ENCODE measurements at places on chromosomes 12 and 14. TPM values are rescaled to one million over a fixed set of nuclear protein-coding genes. Genes with fewer than 3 reads are reported as not detected.

The HOXC5 gene
- not detected for total RNA-seq

The OTOGL gene
- not detected for total RNA-seq

The AMDHD1 gene
- total RNA-seq = 2.0 TPM

The FAM186B gene
- 0.11 TPM for total RNA-seq

The JAG2 gene
- 0.37 TPM for total RNA-seq

The C12orf56 gene
- not detected for total RNA-seq

The ACRBP gene
- 1.8 TPM for total RNA-seq

The FGF6 gene
- total RNA-seq = not detected

The ADCY6 gene
- 0.37 TPM for total RNA-seq

The CCDC196 gene
- total RNA-seq = not detected

The PPP2R5E gene
- total RNA-seq = 56.5 TPM

The CLEC4D gene
- total RNA-seq = not detected

The REM2 gene
- 0.33 TPM for total RNA-seq

The WNT5B gene
- not detected for total RNA-seq

The KRT80 gene
- not detected for total RNA-seq

The MIP gene
- total RNA-seq = not detected

The RTN1 gene
- total RNA-seq = not detected

The RBP5 gene
- total RNA-seq = 0.31 TPM

The PWP1 gene
- total RNA-seq = 72.3 TPM

The FSCB gene
- not detected for total RNA-seq

The SLC25A47 gene
- not detected for total RNA-seq

The GNB3 gene
- total RNA-seq = 0.78 TPM

The TBX5 gene
- total RNA-seq = not detected

The LTB4R2 gene
- total RNA-seq = 8.7 TPM

The KRT5 gene
- total RNA-seq = not detected

The CIDEB gene
- 12.7 TPM for total RNA-seq

The SERPINA3 gene
- not detected for total RNA-seq

The TRAF3 gene
- total RNA-seq = 62.0 TPM

The UNC79 gene
- total RNA-seq = 0.07 TPM

The CCND2 gene
- 792 TPM for total RNA-seq

The FAIM2 gene
- 0.44 TPM for total RNA-seq

The GLIPR1L1 gene
- not detected for total RNA-seq

The BMAL2 gene
- 21.6 TPM for total RNA-seq

The WASHC4 gene
- 34.3 TPM for total RNA-seq

The GPRC5A gene
- total RNA-seq = not detected

The TSPAN19 gene
- not detected for total RNA-seq

The APOF gene
- not detected for total RNA-seq

The CAMKK2 gene
- 35.9 TPM for total RNA-seq

The PRB2 gene
- not detected for total RNA-seq

The BMP4 gene
- 0.20 TPM for total RNA-seq

The NELL2 gene
- total RNA-seq = 67.0 TPM

The TRPV4 gene
- not detected for total RNA-seq

The OR2AP1 gene
- not detected for total RNA-seq

The PDE6H gene
- total RNA-seq = not detected

The DPPA3 gene
- not detected for total RNA-seq

The WSB2 gene
- total RNA-seq = 84.4 TPM

The PROX2 gene
- 0.33 TPM for total RNA-seq

The RIN3 gene
- 46.0 TPM for total RNA-seq

The ADAMTS20 gene
- total RNA-seq = not detected

All from CD8-positive, alpha-beta memory T cell (primary cell).